ENCODE measurements at places on chromosomes 12 and 14.

GRCh38 chr12:97556302-97556779, 93.7 kb downstream of the RMST start:
- no peak for DNase-seq

DNA sequence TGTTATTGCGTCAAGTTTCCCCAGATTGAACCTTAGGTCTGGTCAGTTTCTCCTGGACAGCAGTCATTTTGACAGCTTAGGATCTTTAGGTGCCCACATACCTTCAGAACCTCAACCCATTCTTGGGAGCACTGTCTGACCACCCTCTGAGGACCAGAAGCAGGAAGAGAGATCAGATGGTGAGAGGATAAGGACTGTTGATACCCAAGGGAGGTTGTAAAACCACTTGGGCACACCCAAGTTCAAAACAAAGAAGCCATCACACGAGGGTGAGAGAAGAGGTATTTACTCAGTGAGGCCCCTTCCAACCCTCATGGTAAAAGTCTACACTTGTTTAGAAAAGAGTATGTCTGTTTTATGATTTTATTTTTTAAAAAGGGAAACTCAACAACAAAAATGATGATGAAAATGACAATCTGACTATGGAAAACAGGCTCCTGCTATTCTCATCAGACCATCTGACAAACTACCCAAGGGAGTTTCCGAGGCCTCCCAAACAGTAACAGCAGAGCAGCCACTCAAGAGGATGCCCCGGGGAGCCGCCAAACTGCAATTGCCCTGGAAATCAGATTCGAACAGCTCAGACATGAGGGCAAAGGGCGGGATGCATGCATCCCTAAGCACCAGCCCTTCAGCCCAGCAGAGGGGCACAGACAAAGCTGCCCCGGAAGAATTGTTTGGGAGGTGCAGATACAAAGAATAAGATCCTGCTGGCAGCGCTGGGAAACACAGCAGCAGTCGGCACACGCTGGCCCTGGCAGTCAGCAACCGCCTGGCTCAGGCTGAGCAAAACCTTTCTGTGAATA, 162.6 kb upstream of the PLEKHG7 start:
- DNase-seq = no peak

- DNase-seq = no peak
Measured at GRCh38 chr14:99749763-99750715, 43.2 kb upstream of the EML1 start.

- DNase-seq = peak; percentile 53
Measured at GRCh38 chr14:61644834-61645233, 50.5 kb upstream of the HIF1A start.

- peak; percentile 57 for DNase-seq
Measured at GRCh38 chr14:68248481-68249255, 429.1 kb downstream of the RAD51B start.

DNA sequence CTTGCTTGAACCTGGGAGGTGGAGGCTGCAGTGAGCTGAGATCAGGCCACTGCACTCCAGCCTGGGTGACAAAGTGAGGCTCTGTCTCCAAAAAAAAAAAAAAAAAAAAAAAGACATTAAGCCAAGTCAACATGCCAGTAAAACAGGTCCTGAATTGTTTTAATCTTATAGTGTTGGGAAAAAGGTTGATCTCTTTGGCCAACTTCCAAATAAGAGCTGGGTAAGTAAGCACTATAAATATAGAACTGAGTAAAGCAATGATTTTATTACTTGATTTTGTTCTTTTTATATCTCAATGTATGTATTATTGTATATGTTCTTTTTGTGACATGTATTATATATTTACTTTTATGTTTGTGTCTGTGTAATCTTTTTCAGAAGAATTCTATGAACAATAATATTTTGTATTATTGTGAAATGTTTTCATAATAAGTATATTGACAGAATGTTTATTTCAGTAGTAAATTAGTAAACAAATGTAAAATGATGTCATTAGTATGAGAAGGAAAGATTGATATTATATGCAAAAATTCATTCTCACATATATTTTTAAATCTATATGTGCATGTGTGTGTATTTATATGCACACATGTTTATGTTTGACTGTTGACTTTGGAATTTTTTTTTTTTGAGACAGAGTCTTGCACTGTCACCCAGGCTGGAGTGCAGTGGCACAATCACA, 9.6 kb upstream of the AKAP6 start:
- no peak for DNase-seq
